ENCODE measurements at places on chromosomes 3 and 15. TPM values are rescaled to one million over a fixed set of nuclear protein-coding genes. Genes with fewer than 3 reads are reported as not detected.

The PARP15 gene
- total RNA-seq: not detected

The RASA2 gene
- total RNA-seq: 11.1 TPM

The BFSP2 gene
- not detected for total RNA-seq

The DNASE1L3 gene
- 0.11 TPM for total RNA-seq

The CHST13 gene
- total RNA-seq: 1.0 TPM

The ALDH1A2 gene
- 0.16 TPM for total RNA-seq

The GNAT1 gene
- total RNA-seq: 0.09 TPM

The MUC20 gene
- total RNA-seq: 0.59 TPM

The LRTM1 gene
- not detected for total RNA-seq

The SLC6A20 gene
- total RNA-seq: 0.02 TPM

The SCAP gene
- 32.8 TPM for total RNA-seq

The ACOX2 gene
- total RNA-seq: 10.8 TPM

The NR2F2 gene
- total RNA-seq: 23.6 TPM

The MITF gene
- 8.5 TPM for total RNA-seq

Data from A549 treated with DMSO at 1 μM for 4 hours (cell line).